Lung microvascular endothelial cell (primary cell): ENCODE measurements at places on chromosomes 12 and 14. TPM values are rescaled to one million over a fixed set of nuclear protein-coding genes. Genes with fewer than 3 reads are reported as not detected.

MRPL51 gene
- 121 and 130 TPM in 2 replicates for total RNA-seq

OR10A7 gene
- not detected in 2 replicates for total RNA-seq

DTX3 gene
- total RNA-seq: 2.0 and 4.2 TPM in 2 replicates

CHGA gene
- not detected in 2 replicates for total RNA-seq

RND1 gene
- 1.4 and 3.5 TPM in 2 replicates for total RNA-seq

OTUB2 gene
- 0.40 and 0.44 TPM in 2 replicates for total RNA-seq

SLC25A47 gene
- under 0.01 TPM in 1 of 2 replicates, not detected in the other for total RNA-seq

KLRC3 gene
- total RNA-seq: not detected in 2 replicates

LMNTD1 gene
- total RNA-seq: under 0.01 TPM in 1 of 2 replicates, not detected in the other

ERBB3 gene
- total RNA-seq: under 0.01 and 0.22 TPM in 2 replicates

- no peak for DNase-seq
These were observed 47.7 kb upstream of the ADAMTS20 start for GRCh38 chr12:43599708-43600107.

GRCh38 chr12:639566-639965 lies 23.7 kb downstream of the NINJ2 start:
- no peak for DNase-seq

DNA sequence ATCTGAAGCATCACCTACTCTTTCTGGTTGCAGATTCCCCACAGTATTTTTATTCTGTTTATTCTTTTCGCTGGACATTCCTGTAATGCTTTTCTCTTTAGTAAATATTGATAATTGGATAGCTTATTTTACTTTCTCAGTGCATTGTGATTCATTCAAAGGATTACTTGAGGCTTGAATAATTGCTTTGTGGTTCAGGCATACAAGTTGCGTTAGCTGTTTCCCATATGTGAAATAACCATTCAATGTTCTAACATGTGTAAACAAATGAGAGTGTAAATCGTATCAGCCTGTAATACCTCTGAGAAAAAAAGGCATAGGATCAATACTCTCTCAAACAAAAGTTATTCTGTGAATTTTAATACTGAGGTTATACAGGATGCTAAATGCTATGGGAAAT lies 1004.2 kb upstream of the SEL1L start:
- no peak for DNase-seq

GRCh38 chr14:105223260-105223659 lies 25.1 kb upstream of the BTBD6 start:
- DNase-seq: no peak

DNA sequence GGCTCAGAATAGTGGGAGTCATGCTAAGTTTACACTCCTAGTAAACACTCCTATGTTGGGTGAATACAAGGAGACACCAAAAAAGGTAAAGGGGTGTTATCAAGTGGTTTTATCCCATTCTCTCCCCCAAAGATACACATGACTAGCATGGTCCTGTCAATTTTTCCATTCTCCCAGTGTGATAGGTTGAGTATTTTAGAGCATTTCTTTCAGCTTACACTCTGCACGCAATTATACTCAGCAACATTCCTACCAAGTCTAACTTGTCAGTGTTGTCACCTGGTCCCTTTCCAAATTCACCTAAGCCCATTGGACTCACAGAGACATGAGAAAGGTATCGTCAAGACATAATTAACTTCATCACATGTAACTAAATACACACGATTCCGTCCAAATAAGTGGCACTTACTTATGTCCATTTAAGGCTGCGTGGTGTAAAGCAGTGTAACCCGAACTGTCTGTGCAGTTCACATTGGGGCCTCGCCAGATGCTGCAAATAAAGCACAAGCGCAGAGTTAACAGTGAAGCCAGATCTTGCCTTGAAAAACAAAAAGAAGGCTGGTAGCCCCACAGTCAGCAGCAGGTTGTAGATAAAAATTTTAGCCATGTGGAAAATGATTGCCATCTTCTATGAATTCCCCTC lies 159.7 kb downstream of the ANKS1B start:
- DNase-seq: no peak

DNA sequence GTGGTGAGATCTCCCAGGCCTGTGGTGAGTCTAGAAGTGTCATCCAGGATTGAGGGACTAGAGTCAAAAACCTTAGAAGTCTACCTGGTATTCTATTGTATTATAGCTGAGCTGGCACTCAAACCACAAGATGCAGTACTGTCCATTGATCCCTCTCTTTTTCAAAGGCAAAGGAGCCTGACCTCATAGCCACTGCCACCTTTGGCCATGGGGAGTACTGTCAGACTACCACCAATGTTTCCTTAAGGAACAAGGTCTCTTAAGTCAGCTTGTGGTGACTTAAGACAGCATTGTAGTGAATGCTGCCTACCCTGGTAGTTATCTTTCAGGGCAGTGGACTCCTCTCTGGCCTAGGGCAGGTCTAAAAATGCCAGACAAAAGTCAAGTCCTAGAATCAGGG lies 878.0 kb upstream of the MDGA2 start:
- DNase-seq: no peak

GRCh38 chr12:107319533-107320032 lies 226.2 kb upstream of the CRY1 start:
- DNase-seq: peak; percentile 25

- DNase-seq: peak; percentile 60
These were observed 32.8 kb downstream of the MIA2 start for GRCh38 chr14:39266525-39266870.

DNA sequence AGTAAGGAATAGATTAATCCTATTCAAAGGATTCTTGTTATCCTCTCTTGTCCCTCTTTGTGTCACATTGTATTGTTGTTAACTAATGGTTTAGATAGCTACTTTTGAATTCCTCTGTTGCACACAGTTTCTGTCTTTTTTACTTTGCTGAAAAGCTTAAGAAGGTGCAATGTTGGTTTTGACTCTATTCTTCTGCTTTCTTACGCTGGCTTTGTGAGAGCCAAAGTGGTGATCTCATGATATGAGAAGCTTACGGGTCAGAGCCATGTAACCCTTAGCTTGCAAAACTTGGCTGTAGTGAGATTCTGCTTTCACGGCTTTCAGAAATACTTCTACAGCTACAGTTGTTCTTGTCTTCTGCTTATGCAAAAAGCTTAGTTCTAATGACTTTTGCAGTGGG lies 239.7 kb downstream of the TRHDE start:
- no peak for DNase-seq

DNA sequence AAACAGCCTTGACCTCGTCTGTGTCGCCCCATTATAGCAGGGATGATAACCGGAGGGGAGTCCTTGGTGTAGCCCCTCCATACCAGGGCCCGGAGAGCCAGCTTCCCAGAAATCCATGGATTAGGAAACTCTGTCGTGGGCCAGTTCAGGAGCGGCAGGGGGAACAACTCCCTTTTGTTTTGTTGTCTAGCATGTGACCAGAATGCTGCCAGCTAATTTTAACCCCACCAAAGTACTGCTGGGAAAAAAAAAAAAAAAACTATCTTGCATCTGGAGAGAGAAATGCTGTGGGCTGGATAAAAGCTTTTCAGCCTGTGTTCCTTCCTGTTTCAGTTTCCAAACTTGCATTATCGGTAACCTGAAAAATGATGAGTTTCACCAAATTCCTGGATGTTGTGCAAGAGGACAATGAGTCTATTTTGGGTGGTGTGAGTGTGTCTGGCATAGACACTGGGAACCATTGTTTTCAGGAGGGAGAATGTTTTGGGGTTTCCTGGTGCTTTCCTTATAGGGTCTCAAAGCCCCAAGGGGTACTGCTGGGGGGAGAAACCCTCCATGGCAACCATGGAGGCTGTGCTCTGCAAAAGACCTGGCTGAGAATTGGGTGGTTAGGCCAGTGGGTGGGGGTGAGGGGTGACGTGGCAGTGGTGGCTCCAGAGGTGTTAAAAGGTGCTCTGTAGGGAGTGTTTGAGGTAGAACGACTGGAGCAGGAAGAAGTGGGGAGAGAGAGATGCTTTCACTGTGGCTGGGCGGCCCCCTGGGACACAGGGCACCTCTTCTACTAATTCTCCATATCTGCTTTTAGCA lies 14.9 kb upstream of the IRF2BPL start:
- DNase-seq: peak; percentile 93

GRCh38 chr14:96149131-96149530 lies 55.5 kb upstream of the BDKRB2 start:
- no peak for DNase-seq

DNA sequence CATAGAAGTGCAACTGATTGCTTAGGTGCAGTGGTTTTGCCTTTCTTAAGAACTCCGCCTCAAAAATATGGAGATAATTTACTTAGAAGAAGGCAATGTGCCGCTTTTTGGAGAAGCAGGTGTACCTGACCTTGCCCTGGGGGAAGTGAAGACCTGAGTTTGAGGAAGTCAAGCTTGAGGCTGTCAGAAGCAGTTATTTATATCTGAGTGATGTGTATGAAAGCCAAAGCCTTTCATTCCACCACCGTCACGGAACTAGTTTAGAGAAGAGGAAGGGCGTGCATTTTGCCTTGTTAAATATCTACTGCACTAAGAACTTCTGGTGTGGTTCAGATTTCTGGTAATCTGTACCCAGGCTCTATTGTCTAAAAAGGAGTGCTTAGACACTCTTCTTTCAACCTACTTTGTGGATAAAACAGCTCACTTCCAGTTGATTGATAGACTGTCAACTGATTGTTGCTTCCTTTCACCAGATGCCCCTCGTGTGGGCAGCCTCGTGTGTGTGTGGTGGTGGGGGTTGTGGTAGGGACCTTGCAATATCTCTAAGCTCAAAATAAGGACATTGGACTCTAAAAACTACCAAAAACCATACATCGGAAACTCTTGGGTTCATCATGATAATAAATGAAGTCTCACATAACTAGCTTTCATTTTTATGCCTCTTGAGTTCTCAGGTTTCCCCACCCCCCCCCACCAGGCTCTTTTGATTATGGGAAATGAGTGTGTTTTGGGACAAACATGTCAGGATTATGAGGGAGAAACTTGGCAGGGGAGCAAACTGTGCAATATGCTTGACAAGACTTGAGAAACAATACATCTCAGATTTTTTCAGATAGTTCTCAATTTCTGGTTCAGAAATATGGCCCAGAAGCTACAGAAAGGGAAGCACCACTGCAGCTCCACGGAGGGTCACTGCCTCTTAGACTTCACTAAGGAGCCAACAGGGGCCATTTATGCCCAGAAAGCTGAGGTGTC lies 78.6 kb downstream of the ARF6 start:
- no peak for DNase-seq

DNA sequence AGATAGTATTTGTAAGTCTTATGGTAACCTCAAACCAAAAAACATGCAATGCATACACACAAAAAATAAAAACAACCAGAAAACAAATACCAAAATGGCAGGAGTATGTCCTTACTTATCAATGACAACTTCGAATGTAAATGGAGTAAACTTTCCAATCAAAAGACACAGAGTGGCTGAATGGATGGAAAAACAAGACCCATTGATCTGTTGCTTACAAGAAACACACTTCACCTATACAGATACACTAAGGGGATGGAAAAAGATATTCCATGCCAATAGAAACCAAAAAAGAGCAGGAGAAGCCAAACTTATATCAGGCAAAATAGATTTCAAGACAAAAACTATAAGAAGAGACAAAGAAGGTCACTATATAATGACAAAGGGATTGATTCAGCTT lies 8.7 kb upstream of the DCAF5 start:
- DNase-seq: no peak

- DNase-seq: no peak
These were observed 127.3 kb downstream of the CNTN1 start for GRCh38 chr12:40819436-40820108.

DNA sequence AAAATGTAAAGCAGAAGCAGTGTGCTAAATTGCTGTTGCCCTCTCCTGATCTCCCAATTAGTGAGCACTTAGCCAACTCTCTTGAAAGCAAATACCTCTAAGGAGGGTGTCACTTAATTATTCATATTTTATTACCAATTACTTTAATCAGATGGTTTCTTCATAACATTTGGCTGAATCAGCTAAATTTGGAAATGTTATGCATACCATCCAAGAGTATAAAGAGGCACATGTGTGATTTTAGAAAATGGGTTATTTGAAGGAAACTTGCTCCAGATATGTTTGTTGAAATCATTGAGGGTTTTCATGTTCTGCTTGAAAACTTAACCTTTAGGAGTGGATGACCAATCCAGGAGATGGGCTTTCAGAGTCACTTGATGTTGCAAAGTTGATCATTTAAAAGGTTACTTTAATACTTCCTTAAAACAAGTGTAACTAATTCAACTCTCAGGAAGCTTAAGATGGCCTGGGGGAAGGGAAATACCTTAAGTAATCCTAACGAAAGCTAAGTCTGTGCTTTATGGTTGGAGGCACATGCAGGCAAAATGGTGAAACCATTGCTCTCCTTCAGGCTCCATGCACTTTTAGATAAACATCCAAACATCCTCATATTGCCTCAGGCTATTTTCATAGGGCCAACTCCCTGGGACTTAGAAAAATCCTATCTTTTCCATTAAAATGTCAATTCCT lies 434.5 kb downstream of the MDGA2 start:
- no peak for DNase-seq

- DNase-seq: no peak
These were observed 1.7 kb upstream of the CHPT1 start for GRCh38 chr12:101695706-101696105.

- DNase-seq: no peak
These were observed 1.3 kb upstream of the ST8SIA1 start for GRCh38 chr12:22335794-22336166.

- DNase-seq: no peak
These were observed 232.5 kb upstream of the NOS1 start for GRCh38 chr12:117593815-117594400.

- no peak for DNase-seq
These were observed 130.6 kb upstream of the BTG1 start for GRCh38 chr12:92276276-92276675.

GRCh38 chr12:91967590-91967989 lies 178.1 kb downstream of the BTG1 start:
- no peak for DNase-seq

GRCh38 chr12:56677680-56678079 lies 10.4 kb downstream of the PTGES3 start:
- DNase-seq: no peak

DNA sequence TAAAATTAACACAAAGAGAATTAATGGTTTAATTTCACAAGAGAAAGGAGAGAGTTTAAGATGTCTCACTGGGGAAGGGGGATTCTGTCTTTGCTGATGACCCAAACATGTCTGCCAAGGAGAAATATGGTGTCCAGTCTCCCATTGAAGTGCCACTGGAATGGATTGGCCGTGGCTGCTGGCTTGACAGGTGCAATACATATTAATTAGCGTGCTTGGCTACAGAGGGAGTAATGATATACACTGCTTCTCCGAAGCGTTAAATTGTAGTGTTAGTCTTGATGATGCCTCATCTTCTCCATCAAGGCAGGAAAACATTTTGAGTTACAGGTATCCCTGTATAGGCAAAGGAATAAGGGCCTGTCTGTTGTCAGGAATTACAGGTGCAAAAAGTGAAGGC lies 393.4 kb upstream of the TMPO start:
- DNase-seq: no peak

GRCh38 chr12:132155771-132156572 lies 11.7 kb downstream of the NOC4L start:
- DNase-seq: no peak

DNA sequence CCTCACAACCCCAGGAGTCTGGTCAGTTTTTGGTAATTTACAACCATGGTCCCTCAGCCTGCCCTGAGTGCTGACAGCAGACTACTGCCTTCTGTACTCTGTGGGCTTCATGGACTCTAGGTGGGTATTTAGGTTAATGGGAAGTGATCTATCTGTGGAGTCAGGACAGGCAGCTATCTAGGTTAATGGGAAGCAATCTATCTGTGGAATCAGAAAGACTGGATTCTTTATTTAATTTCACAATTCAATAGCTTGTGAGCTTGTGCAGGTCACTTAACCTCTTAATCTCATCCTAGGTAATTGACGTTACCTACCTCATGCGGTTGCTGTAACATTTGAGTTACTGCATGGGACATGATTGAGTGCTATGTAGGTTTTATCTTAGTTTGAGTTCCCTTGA lies 777.5 kb downstream of the NRXN3 start:
- no peak for DNase-seq

GRCh38 chr14:53151523-53152183 lies 1.5 kb downstream of the DDHD1 start:
- DNase-seq: peak; percentile 40
